ENCODE measurements at places on chromosomes 16 and 17.

DNA sequence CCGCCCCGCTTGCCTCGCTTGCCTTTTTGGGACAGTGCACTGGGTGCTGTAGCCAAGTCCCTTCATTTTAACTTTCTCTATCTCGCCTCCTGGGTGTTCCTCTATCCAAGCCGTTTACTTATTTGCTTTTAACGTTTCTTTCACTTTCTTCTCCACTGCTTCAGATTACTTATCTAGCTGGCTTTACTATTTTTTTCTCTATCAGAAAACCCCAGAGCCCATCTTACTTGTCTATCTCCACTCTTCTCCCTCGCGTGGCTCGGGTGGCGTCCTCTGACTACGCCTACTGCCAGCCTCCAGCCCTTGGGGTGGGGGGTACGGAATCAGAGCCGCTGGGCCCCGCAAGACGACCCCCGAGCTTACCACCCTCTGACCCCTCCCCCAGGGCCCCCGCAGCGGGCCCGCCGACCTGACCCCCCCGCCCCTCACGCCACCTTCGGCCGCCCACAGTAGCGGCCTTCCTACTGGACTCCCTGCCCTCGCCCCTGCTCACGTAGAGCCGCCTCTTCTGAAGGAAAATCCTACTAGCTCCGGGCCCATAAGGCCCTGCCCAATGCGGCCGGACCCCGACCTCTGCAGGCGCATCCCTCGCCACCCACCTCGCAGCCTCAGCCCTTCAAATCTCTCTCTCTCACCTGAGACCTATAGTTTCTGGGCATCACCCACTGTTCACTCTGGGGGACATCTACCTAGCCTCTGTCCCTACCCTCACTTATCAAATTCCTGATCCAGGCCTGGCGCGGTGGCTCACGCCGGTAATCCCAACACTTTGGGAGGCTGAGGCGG lies 1.0 kb upstream of the SLC12A4 start:
- no peak for DNase-seq

GRCh38 chr16:60214311-60214710 lies 1480.2 kb upstream of the GOT2 start:
- DNase-seq, result no peak

DNA sequence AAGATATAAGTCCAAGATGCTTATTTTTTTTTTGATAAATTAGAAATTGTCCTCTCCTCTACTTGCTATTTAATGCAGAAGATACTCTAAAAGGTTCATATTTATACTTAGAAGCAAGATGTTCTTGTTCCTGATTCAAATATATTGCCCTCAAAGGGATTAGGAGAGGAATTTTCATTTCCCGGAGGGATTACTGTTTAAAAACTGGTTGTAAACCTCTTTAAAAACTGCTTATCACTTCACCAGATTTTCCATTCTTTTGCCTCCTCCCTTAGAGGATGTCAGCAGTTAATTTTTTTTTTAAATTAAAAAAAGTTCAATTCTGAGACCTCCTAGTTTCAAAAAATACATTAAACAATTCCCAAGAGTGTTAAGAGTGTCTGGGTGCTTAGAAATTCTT lies 2.8 kb downstream of the TENT4B start:
- no peak for DNase-seq

DNA sequence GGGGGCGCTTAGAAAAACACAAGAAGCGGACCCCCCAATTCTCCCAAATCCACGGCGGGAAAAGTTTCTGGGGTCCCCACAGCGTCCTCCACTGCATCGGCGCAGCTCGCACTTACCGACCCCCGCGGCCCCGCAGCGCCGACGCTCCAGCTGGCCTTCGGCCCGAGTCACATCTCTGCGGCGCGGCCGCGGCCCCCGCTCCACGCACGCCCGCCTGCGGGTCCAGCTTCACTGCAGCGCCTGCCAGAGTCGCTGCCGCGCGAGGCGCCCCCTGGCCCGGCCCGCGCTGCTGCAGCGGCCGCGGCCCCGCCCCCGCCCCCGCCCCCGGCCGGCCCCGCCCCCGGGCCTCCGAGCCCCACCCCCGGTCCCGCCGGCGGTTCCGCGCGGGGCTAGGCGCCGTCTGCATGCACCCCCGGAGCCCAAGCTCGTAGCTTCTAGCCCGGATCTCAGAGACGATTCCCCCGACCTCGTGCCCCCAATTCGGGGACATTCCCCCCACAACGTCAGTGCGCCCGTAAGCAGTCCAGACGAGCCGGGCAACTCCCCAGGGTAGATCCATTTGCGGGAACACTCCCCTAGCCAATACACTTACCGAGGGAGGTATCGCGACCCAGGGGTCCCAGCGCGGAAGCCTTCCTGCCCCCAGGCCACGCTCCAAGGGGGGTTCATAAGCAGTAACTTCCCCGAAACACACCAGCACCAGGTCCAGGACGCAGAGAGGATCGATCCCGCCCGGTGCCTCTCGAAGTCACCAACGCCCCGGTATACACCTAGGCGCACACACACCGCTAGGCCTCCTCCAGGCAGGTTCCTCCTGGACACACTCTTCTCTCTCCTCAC lies at the start of gene GPRC5B:
Gene GPRC5B (minus strand): TSS at position 238 of the 840 bp plus-strand sequence. CDS start 12,003 bp downstream, outside the sequence.
- DNase-seq, result no peak

Measured in stimulated activated CD8-positive, alpha-beta memory T cell treated with anti-CD3 and anti-CD28 coated beads, Interleukin-7, amount 100 ng/mL, for 1 hour (primary cell).